ENCODE measurements at places on chromosomes 7 and 10. TPM values are rescaled to one million over a fixed set of nuclear protein-coding genes. Genes with fewer than 3 reads are reported as not detected.

GRCh38 chr10:49328401-49329145, 29.6 kb downstream of the C10orf71 start:
- no peak for DNase-seq

DNA sequence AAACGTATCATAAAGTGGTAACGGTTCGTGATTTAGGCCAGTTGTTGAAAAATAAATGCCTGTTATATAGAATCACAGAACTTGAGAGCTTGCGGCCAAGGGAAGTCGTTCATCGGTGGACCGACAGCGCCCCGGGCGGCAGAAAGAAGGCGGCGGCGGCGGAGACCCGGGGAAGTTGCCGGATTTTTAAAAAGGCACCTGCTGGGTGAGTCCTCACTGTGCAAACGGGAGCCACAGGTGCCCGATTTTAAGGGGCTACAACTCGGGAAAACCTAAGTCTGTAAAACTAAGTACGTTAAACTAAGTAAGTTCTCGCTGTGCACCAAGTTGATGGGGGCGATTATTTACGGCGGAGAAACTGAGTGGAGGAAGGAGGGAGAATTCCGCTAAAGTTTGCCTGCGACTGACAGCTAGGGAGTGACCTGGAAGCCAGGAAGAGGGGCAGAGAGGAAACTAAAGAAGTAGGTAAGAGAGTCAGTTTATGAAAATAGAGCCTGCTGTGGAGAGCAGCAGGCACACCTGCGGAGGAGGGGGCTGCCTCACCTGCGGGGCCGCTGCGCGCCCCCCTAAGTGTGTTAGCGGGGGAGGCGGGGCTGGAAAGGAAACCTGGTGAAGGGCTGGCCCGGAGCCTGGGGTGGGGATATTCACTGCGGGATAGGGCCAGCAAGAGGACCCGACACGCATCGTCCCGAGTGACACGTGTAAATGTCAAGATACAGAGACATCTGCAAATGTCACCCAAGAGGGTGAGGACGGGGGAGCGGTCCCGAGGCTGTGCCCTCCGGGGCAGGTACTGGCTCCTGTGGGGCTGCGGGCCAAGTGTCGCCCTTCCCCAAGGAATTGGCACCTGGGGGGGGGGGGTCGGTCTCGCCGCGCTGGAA, 996 bp downstream of the ADAM12 start:
- no peak for DNase-seq

- DNase-seq: no peak
Observed at GRCh38 chr10:95628786-95629185, 27.7 kb downstream of the ALDH18A1 start.

DNA sequence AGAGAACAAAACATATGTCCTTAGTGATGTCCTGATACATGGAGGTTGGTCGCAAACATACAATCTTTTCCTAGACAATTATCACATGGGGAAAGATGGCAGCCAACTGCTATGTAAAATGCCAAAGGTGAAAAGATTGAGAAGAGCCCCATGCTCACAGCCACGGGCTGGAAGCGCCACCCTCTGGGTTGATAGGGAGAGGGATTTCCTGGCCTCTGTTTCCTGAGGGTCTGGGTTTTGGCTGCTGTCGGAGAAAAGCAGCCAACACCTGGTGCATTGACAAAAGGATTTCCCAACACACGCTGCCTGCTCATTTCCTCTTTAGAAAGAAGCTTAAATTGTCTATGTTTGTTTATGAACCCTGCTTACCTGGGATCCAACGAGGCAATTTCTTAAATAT, 43.8 kb downstream of the ITIH5 start:
- no peak for DNase-seq

DNA sequence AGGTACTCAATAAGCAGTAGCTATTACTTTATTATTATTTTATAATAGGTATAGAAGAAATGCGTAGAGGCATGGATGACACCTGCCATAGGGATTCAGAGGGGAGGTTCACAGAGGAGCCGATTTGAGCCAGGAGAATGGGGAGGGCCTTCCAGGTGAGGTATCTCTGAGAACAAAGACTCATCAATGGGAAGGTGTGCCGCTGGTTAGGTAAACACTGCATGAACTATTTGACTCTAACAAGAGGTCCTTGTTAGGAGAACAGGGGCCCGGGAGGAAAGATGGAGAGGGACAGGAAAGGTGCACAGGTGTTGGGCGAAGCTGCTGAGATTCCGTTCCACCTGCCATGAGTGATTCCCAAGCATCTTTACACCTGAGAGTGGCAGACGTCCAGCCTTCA, 41.8 kb upstream of the TMEM273 start:
- DNase-seq: no peak

ASAH2 gene
- total RNA-seq: 10.0 TPM

DNA sequence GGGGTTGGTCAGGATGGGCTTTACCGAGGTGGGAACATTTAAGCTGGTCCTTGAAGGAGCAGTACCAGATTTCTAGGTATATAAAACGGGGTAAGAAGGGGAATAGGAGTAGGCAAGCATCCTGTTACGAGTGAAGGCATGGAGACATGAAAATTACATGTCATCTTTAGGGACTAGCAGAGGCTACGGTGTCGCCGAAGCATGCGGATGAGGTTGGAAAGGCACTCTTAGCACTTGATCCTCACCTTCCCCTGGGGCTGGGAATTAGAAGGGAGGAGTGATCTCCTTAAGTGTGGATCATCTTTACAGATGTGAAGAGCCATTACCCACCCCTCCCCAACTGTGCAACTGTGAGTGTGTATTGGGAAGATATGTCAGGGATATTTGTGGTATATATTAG, 13.8 kb upstream of the ZRANB1 start:
- DNase-seq: no peak

DNA sequence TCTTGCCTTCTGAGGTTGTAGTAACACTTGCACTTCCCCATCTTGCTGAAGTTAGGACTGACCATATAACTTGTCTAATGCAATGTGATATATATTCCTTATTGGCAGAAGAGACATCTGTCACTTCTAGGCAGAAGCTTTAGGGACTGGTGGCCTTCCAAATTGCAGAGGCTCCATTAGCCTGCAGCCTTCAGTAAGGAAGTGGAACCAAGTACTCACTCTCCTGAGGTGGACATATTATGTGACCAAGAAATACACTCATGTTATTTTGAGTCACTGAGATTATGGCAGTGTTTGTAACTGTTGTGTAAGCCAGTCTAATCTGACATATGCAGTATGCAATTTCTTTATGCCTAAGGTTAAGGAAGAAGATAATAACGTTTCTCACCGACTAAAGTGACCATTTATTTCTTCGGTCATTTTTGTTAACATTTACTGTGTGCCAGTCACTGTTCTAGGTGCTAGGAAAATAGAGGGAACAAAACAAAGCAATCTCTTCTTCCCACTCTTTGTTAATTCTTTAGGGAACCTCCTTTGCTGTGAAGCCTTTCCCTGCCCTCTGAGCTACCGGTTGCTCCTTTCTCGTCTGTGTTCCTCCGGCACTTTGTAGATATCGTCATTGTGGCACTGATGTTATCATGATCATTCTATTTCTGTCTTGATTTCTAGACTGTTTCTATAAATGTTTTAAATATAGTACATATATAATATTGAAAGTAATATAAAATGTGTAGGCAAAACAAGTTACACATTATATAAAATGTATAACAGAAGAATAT, 52.9 kb upstream of the HBP1 start:
- no peak for DNase-seq

GRCh38 chr7:37027557-37028341, 303.5 kb upstream of the AOAH start:
- DNase-seq: no peak

DNA sequence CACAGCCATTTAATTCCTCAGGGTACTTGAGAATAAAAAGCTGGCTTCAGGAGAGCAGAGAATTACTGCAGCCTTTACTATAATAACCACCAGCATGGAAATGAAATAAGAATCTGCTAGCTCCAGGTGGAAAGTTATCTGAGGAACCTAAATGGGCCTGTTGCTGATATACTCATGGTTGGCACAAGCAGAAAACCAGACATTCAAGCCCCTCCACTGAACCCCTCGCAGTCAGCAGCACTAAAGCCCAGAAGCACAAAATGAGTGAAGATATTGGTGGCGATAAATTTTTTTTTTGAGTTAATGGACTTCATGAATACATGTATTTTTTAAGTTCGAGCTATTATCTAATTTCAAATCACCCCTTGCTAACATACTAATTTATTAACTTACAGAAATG, 303.9 kb upstream of the NRP1 start:
- no peak for DNase-seq

TMEM140 gene
- 6.6 TPM for total RNA-seq

SLC16A9 gene
- total RNA-seq: 0.76 TPM

TAS2R41 gene
- total RNA-seq: not detected

- DNase-seq: no peak
Observed at GRCh38 chr7:6565655-6566054, 11.6 kb upstream of the ZDHHC4 start.

- no peak for DNase-seq
Observed at GRCh38 chr10:110815354-110816004, 56.2 kb upstream of the PDCD4 start.

DNA sequence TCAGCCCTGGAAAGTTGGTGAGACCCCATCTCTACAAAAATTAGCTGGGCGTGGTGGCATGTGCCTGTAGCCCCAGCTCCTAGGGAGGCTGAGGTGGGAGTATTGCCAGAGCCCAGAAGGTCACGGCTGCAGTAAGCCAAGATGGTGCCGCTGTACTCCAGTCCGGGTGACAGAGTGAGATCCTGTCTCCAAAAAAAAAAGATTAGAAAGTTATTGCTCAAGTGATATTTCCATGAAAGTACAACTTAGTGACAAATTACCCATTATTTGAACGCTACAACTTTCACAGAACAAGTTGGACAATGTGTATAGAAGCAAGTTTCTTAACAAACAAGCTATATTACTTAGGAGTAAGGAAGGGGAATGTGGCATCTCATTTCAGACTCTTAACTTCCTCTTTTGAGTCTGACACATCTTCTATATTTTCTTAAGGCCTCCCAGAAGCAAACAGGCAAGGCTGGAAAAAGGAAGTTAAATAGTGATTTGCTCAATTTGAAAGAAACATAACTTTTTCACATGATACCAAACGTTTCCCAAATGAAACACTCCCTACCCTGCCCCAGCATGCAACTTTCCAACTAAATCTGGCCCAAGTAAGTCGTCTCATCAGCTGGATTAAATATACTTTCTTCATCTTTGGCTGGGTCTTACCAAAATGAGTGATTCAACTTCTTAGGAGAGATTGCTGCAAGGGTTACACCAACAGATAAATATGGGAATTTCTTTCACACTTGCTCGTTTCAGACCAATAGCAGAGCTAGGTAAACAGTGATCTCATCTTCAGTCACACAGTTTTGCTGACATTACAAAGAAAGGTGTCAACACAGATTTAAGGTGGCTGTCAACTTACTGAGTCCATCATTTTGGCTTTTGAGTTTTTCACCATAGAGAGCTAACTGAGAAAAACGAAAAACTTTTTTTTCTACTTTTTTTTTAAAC, 66.3 kb upstream of the KLF6 start:
- DNase-seq: no peak

GRCh38 chr7:133382775-133383559, 130.1 kb downstream of the EXOC4 start:
- DNase-seq: no peak

Measured in activated T-cell treated with anti-CD3 and anti-CD28 coated beads, Interleukin-2, amount 50 U/mL, for 4 hours (primary cell).